Mesendoderm (in vitro differentiated cells): ENCODE measurements at places on chromosomes 1 and 21.

DNA sequence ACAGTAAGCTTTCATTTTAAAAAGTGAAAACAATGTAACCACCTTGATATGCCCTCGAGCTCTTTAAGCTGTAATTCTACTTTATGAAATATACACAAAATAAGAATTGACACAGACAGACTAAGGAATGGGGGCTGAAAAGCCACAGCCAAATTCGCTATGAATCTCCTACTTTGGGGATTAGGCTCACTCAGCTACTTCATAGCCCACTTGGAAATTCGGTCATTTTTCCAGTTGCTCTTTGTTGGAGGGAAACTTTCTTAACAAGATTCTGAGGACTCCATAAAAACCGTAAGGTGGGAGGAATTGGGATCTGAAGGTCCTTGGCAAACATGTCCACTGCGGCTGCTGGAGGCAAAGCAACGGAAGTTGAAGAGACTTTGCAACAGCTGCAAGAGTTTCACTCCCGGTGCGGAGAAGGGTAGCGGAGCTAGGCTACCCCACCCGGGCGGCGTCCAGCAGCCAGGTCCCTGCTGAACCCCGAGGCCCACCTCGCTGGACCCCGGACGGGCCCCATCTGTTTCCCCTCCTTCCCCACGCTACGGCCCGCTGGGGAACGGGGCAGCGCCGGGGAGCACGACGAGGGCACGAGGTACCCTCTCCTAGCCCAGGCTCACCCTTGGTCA lies 634 bp downstream of the MYCBP start:
- peak; percentile 19 for DNase-seq

DNA sequence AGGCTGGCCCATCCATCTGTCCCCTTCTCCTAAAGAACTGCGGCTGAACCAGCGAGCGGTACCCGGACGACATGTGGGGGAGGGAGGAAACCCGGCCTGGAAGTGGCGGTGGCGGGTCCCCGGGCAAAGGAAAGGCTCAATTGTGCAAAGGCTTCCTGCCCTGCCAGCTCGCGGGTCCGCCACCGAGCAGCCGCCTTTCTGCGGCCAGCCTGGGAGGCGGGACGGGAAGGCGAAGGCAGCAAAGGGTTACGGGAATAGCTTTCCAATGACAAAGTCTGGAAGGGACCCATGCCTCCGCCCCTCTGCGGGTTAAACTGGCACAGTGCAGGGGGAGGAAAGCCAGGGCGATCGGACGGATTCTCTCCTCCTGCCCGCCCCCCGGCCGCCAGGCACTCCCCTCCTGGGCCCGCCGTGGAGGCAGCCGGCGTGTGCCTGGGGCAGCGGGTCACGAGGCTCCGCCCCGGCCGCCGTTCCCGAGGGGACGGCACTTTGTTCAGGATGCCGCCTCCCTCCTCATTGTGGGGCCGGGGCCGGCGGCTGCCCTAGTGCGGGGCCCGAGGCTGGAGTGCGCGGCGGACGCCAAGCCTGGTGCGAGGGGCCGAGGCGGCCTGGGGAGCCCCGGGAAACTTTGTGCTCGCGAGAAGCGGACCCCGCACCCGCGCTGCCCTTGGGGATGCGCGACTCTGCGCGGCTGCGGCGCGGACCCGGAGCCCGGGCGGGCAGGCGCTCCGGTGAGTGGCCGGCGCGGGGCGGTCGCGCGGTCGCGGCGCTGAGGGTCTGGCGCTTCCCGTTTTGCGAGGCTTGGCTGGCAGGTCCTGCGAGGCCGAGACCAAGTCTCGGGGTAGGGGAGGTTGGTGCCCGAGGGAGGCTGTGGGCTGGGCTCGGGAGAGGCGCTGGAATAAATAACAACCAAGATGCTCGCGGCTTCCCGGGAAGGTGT lies at the start of gene NAV1:
NAV1 (plus strand) TSS at position 516 of the 940 bp plus-strand sequence. CDS start 83,758 bp downstream, outside the sequence.
- DNase-seq, result peak; percentile 85

DNA sequence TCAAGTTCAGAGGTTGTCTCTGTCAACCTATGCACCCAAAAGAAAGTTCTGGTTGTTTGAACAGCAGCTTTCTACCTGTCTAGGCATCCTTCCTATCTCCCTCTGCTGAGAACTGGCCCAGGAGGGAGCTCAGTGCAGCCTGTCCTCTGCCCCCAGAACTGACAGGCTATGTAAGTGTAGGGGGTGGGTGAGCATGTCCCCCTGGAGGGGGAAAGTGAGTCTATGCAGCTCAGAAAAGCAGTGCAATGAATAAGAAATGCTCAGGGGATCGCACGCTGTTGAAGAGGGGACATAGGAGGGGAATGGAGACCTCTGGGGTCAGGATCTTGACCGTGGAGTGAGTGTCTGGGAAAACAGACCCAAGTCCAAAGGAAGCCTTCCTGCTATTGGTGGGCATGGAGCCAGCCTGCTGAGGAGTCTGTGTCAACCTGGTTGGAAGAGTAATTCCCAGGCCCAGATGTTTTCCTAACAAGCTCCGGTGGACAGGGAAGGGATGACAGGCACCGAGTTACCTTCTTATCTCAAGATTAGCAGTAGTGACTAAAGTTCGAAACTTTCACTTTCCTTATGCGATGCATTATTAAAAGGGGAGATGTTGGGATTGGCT lies 26.1 kb upstream of the FHAD1 start:
- no peak for DNase-seq

- DNase-seq, result no peak
These were observed 600.8 kb upstream of the CXADR start for GRCh38 chr21:16912075-16912474.

DNA sequence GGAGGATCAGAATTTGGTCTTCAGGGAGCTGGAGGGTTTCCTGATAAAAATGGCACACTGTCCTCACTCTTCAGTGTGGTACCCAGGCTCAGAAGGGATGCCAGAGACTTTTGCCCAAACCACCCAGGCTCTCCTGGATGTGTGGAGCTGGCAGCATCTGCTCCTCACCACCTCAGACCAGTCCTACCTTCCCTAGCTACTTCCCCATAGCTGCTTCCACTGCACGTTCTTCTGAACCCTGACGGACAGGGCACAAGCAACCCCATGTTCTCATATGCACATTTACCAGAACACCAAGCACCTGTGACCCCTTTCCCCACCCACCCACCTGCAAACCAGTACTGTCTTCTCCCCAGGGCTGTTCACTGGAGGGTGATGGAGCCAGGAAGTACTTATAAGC lies 4.7 kb downstream of the ADAR start:
- DNase-seq, result no peak

- DNase-seq, result no peak
These were observed 19.9 kb downstream of the IRF2BP2 start for GRCh38 chr1:234589854-234590620.

DNA sequence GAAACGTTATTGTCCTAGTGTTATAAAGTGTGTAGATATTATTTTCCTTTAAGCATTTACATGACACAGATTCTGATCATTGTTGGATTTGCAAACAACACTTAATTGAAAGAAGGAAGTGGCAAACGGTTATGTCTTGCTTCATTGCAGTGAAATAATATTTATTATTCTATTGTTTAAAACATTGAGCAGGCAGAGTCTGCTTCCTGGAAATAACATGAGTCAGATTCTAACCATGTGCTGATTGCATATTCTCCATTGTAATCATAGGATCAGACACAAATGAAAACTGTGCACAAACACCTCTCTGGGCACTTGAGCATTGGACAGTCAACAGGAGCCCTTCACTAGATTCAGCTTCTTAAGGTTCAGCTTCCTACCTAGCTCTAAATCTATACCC lies 46.8 kb upstream of the USP25 start:
- no peak for DNase-seq
